ENCODE measurements at places on chromosomes 7 and 10. TPM values are rescaled to one million over a fixed set of nuclear protein-coding genes. Genes with fewer than 3 reads are reported as not detected.

Gene ABHD11
- total RNA-seq = 7.5 TPM

Gene SUMF2
- total RNA-seq = 99.4 TPM

Gene CPED1
- 27.6 TPM for total RNA-seq

Gene POP7
- 36.6 TPM for total RNA-seq

Gene CDH23
- 20.1 TPM for total RNA-seq

DNA sequence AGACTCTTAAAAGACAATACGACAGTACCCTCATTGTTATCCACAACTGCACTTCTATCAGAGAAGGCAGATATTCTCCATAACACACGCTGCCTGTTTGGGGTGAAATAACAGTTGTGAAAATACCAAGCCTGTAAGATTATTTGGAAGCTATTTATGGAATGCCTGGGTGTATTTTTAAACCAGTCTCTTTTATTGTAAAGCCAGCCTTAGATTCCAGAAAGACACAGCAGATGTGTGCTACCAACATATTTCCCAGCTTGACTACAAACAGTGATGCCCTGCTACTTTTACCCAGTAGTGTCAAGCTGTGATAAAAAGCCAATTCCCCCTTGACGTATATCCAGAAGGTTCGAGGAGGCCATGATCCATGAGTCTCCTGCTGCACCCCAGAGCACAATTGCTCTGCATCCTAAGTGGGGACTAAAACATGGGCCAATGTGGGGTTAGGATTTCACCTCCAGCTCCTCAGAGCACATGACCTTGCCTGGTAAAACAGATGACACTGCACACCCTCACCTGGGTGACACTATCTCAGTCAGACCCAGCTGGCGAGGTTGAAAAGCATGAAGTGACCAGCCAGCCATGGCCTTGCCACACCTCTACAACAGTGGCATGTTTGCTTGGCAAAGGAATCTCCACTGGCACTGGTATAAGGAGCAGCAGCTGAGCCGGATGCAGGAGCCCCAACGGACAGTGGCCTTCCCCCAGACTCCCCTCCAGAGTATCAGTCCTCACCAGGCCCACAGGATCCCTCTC is 62.2 kb downstream of the GFRA1 start:
- no peaks in the 10 kb centered on the region for H3K4me1 ChIP-seq
- no peak overlapping the region for H3K27ac ChIP-seq
- H3K4me3 ChIP-seq = no peak overlapping the region
- DNase-seq = no peak
- H3K36me3 ChIP-seq = no peaks in the 10 kb centered on the region

DNA sequence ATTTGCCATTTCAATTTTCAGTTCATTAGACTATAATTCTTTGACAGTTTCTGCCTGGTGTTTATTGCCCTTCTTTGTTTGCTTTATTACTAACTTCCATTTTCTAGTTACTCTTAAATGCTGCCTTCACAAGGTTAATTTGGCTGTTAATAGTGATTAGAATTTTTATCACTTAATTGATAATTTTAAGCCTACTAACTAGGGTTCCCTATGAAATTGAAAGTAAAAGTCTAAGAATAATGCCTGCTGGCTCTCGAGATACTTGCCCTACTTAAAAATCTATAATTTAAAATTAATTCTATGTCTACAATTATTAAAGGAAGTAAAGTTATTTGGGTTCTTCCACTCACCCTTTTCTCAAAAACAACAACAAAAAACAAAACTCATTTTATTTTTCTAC is 65.3 kb downstream of the C1GALT1 start:
- no peak overlapping the region for H3K4me3 ChIP-seq
- H3K27ac ChIP-seq = no peak overlapping the region
- H3K27me3 ChIP-seq = no peaks in the 10 kb centered on the region
- DNase-seq = no peak
- H3K4me1 ChIP-seq = no peaks in the 10 kb centered on the region
- no peaks in the 10 kb centered on the region for H3K36me3 ChIP-seq

DNA sequence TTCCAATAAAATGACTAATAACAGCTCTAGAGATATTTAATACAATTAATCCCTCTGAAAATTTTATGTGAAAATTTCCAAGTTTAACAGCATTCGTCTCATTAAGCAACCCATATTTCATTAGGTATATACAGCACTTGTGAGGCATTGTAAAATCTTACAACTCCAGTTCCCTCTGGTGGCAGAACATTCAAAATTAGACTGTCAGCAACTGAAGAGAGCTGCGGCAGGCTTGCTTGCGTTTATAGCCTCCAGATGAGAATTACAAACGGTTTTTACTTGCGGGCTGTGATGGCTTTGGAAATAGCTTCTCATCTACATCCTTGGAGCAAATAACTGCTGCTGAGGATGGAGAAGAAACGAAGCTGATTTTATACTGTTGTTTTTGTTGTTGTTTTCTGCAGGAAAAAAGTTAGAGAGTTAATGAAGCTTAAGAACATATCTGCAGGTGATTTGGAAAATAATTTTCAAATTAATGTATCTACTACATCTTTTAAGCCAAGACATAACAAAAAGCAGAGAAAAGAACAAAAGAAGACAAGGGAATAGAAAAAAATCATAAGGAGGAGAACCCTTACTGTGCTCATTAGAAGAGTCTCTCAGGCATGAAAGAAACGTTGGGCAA is 171.3 kb downstream of the MAGI2 start:
- no peaks in the 10 kb centered on the region for H3K36me3 ChIP-seq
- DNase-seq = peak; percentile 21
- H3K4me1 ChIP-seq = no peaks in the 10 kb centered on the region
- H3K27me3 ChIP-seq = no peaks in the 10 kb centered on the region

- H3K27ac ChIP-seq = peak overlapping the region; percentile 80
- no peak overlapping the region for H3K4me3 ChIP-seq
- H3K27me3 ChIP-seq = no peaks in the 10 kb centered on the region
- no peaks in the 10 kb centered on the region for H3K36me3 ChIP-seq
- DNase-seq = peak; percentile 71
- H3K4me1 ChIP-seq = no peaks in the 10 kb centered on the region
These were observed 21.6 kb upstream of the LIMK1 start for GRCh38 chr7:74061840-74062539.

- no peaks in the 10 kb centered on the region for H3K4me1 ChIP-seq
- H3K4me3 ChIP-seq = no peak overlapping the region
- no peaks in the 10 kb centered on the region for H3K36me3 ChIP-seq
- no peak for DNase-seq
- no peaks in the 10 kb centered on the region for H3K27me3 ChIP-seq
These were observed 115.6 kb downstream of the REEP3 start for GRCh38 chr10:63636812-63637211.

GRCh38 chr10:86340176-86340990 is 26.2 kb downstream of the GRID1 start:
- H3K27me3 ChIP-seq = no peaks in the 10 kb centered on the region
- DNase-seq = no peak
- H3K4me1 ChIP-seq = no peaks in the 10 kb centered on the region
- H3K27ac ChIP-seq = no peak overlapping the region

- DNase-seq = no peak
- H3K27ac ChIP-seq = no peak overlapping the region
- no peaks in the 10 kb centered on the region for H3K27me3 ChIP-seq
- H3K36me3 ChIP-seq = no peaks in the 10 kb centered on the region
- H3K4me3 ChIP-seq = no peak overlapping the region
These were observed 51.2 kb upstream of the SGCE start for GRCh38 chr7:94706996-94707740.

GRCh38 chr10:20029523-20029922 is 213.3 kb downstream of the PLXDC2 start:
- no peak overlapping the region for H3K27ac ChIP-seq
- H3K4me1 ChIP-seq = no peaks in the 10 kb centered on the region
- H3K4me3 ChIP-seq = no peak overlapping the region

DNA sequence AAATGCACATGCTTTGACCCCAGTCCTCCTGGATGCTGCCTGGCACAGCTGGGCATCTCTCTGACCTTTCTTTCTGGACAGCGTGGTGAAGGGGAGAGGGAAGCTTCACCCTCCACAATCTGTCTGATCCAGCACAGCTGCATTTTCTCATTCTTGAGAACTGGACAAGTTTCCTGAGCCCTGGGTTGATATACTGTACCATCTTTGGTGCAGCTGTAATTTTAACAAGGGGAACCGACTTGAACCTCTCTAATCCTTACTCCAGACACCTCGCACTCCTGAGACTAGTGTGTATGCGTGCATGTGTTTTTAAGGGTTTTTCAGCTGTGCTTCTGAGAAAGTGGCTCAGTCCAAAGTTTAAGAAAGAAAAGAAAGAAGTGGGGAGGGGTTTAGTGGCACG is 655.7 kb downstream of the INHBA start:
- H3K36me3 ChIP-seq = no peaks in the 10 kb centered on the region
- no peak overlapping the region for H3K27ac ChIP-seq
- no peak overlapping the region for H3K4me3 ChIP-seq
- DNase-seq = no peak
- no peaks in the 10 kb centered on the region for H3K4me1 ChIP-seq
- H3K27me3 ChIP-seq = no peaks in the 10 kb centered on the region

GRCh38 chr7:121304102-121304658 is 24.6 kb upstream of the WNT16 start:
- H3K4me1 ChIP-seq = no peaks in the 10 kb centered on the region
- H3K4me3 ChIP-seq = no peak overlapping the region
- DNase-seq = no peak
- no peaks in the 10 kb centered on the region for H3K36me3 ChIP-seq
- H3K27ac ChIP-seq = no peak overlapping the region

- H3K36me3 ChIP-seq = no peaks in the 10 kb centered on the region
- H3K27ac ChIP-seq = no peak overlapping the region
These were observed 45.2 kb downstream of the PARP12 start for GRCh38 chr7:140017543-140017942.

DNA sequence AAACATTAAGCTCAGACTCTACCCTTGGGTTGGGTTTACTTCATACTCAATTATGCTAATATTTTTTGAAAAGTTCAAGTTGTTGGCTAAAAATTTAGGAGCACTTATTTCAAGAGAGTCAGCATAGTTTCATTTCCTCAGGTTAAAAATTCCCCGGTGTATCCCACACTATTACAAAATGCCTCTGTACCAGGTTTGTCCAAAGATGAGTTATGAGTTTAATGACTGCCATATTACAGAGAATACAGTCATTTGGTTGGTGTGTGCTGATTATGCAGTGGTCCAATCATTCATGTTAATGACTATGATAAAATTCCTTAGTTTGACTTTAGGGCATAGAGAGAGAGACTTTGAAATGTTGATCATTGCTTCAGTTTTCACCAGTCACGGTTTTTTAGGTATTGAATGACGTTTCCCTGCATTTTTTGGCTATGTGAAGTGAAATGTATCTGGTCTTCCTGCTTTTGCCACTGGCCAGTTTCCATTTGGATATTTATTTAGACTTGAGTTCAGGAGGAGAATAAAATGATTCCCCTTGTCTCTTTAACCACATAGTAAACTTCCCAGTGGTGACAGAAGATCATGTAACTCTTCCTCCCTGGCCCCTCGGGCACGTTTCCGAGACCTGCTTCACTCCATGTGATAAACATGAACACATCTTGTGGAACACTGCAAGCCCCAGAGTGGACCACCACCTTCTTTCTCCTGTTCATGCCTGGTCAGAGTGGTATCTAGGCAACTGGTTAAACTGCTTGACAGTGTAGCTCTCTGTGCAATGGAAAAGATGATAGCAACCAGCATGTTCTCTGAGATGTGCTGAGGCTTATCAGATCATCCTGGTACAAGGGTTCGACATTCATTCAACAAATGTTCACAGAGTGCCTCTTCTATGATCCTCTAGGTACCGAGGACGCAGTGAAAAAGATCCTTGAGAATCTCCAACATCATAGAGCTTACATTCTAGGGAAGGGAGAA is 153.6 kb downstream of the CACNB2 start:
- H3K4me1 ChIP-seq = no peaks in the 10 kb centered on the region
- no peak for DNase-seq
- no peaks in the 10 kb centered on the region for H3K27me3 ChIP-seq
- H3K27ac ChIP-seq = no peak overlapping the region
- H3K36me3 ChIP-seq = no peaks in the 10 kb centered on the region

DNA sequence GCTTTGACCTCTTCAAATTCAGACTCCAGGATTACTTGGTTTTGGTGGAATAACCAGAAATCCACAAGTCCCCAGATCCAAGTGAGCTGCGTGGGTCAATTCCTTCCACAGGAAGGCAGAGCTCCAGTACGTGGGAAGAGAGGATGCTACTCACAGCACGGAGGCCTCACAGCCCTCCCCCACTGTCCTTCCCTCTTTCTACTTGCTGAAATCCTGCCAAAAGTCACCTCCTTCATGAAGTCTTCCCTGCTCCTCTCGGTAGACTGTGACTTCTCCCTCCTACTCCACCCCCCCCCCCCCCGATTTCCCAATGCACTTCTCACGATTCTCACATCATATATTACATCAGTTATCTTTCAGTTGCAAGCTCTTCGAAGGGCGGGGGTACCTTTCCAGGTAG is 12.3 kb downstream of the CAMK2G start:
- no peak for DNase-seq
- peaks cover 41% of the 10 kb centered on the region for H3K36me3 ChIP-seq
- no peak overlapping the region for H3K27ac ChIP-seq
- no peaks in the 10 kb centered on the region for H3K27me3 ChIP-seq
- H3K4me1 ChIP-seq = peaks cover 93% of the 10 kb centered on the region
- H3K4me3 ChIP-seq = no peak overlapping the region

DNA sequence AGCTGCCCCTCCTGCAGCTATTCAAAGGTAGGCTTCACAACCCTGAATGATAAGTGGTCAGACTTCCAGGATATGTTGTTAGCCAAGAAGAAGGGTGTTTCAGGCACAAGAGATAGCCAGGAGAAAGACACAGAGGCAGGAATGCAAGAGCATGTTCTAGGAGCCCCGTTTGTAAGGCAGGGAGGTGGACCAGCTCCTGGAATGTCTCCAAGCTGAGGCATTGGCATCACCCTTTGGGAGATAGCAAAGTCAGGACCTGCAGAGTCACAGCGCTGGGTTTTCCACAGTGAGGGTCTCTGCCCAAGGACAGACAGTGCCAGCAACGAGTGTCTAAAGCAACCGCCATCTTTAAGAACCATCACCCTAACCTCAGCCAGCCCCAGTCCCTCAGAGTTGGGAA is 484.5 kb upstream of the ZMIZ1 start:
- no peak overlapping the region for H3K27ac ChIP-seq
- no peak overlapping the region for H3K4me3 ChIP-seq
- H3K4me1 ChIP-seq = no peaks in the 10 kb centered on the region
- H3K27me3 ChIP-seq = no peaks in the 10 kb centered on the region
- no peak for DNase-seq

DNA sequence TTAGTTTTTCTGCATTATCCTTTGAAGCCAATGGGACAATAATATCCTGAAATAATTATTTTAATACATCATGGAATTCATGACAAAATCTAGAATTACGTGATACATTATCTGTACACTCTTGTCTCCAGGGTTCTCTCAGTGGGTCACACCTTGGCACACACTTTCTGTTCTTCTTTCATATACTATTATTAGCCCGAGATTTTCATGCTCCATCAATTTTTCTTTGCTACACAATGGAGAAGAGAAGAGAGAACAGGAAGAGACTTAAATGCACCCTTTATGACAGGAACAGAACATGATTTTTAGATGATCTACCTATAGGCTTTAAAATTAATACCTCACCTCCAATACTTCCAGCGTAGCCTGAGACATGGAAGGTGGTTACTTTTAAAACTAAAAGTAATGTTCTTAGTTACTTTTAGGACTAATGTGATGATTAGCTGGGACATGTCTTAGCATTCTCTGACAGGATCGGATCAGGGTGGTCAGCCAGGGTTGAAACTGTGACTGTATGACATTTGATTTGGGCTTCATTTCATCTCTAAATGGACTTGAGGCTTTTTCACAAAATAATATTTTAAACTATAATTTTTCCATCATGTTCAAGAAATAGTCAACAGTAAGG is 148.2 kb upstream of the WNT16 start:
- no peak overlapping the region for H3K4me3 ChIP-seq
- H3K27ac ChIP-seq = no peak overlapping the region
- H3K36me3 ChIP-seq = no peaks in the 10 kb centered on the region
